ENCODE measurements at places on chromosomes 6 and 20.
A peak's percentile ranks its signal among the peaks of the same experiment; 100 is the strongest.

DNA sequence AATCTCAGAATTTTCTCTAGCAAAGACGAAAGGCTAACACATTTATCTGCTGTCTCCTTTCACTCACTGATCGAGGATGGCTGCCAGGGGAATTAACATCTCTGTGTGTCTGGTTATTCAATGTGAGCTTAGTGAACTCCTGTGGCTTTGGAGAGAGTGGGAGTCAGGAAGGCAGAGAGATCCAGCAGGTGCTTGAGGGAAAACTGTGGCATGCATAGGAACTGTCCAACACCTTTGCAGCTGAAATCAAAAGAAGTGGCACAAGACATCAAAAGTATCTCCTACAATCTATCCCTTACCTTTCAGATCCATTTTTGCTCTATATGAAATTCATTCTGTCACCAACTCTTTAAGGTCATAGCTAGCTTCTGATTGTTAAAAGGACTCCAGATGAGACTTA lies 11.8 kb upstream of the FAM184A start:
- DNase-seq, result no peak

DNA sequence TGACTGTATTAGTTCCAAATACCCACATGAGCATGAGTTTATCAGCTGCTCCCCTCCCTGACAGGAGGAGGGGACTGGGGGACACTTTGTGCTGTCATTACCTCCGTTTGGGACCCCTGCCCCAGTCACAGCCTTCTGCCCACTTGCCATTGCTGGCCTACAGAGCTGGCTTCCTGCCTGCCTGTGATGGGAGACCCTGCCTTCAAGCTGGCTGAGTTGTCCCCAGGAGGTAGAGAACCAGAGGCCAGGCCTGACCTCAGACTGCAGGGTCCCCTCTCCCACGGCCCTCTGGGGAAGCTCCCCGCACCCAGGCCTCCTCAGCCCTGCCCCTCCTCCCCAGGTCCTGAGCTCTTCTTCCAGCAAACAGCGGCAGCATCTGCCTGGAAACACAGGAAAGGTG lies 105.5 kb downstream of the JPH2 start:
- no peak for DNase-seq

DNA sequence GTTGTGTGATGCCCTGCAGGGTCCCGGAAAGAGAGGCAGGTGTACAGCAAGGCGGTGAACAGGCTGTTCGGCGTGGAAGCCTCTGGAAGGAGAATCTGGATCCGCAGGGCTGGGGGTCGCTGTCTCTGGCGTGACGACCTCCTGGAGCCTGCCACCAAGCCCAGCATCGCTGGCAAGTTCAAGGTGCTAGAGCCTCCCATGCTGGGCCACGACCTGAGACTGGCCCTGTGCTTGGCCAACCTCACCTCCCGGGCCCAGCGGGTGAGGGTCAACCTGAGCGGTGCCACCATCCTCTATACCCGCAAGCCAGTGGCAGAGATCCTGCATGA lies 36.5 kb downstream of the TGM6 start:
- no peak for DNase-seq

- no peak for DNase-seq
These were observed 265.0 kb downstream of the UTRN start for GRCh38 chr6:144549837-144550747.

DNA sequence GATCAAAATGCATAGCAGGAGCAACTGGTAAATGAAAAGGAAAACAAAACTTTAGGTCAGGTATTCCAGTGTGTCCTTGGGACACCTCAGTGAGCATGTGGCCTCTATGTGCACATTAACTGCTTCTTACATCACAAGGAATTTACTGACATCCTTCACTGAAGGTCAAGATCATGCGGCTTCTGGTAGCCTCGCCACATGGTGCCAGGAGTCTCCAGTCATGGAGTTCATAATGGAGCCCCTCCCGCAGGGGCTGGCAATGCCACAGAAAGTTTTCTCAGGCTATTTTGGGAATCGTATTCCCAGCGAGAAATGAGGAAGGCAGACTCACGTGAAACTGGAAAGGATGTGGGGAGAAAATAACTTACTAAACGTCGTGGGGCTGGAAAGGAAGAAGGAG lies 19.7 kb upstream of the SLC22A3 start:
- DNase-seq, result no peak

- peak; percentile 47 for DNase-seq
These were observed 15.8 kb upstream of the LIN28B start for GRCh38 chr6:104940893-104941728.

GRCh38 chr20:38146628-38147027 lies 18.4 kb downstream of the TGM2 start:
- no peak for DNase-seq

DNA sequence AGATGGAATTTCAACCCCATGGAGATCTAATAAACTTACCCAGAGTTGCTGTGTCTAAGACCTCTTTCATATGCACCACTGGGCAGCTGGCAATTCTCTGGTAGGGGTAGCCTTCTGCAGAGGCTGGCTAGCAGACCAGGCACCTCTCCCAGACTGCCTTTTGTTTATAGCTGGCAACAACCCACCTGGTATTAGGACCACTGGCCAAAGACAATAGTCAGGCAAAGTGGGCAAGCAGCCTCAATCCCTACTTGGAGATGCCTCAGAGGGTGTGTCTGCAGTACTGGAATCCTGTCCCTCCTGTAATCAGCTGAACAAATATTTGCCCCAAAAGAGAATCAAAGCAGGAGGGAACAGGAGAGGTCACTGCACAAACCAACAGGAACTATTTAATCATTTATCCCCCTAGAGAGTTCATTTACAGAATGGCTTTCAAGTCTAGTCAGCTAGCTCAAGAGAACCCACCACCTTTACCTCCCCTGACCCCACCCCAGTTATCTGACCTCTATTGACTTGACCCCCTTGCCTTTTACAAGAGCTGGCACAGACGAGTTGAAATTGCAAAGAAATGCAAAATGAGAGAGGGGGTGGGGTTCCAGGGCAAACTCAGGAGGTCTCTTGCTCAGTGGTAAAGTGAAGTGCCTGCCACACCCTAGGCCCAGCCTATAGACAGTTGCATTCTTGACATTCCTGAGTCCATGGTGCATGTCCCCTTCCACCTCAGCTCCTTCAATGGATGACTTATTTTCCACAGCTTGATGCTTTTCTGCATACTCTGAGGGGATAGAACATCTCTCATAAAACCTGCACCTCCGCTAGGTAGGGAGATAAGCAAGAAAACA lies 2.8 kb downstream of the BCL2L1 start:
- DNase-seq, result no peak

DNA sequence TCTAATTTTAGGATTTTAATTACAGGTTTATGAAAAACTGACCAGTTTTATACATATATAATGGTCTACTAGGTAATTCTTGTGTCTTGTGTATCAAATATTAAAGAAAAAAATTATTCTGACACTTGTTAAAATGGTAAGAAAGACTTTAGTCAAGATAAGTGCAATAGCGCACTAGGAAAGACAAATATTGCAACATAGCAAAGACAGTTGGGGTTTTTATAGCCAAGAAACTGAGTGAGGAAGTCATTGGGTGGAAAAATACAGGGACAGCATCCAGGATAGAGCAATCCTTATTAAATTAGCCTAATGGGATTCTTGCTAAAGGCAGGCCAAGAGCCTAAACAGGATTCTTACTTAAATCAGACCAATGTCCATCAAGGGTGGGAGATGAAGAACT lies 71.1 kb downstream of the ROS1 start:
- no peak for DNase-seq

- no peak for DNase-seq
These were observed 356.0 kb downstream of the HDGFL1 start for GRCh38 chr6:22925304-22925835.

DNA sequence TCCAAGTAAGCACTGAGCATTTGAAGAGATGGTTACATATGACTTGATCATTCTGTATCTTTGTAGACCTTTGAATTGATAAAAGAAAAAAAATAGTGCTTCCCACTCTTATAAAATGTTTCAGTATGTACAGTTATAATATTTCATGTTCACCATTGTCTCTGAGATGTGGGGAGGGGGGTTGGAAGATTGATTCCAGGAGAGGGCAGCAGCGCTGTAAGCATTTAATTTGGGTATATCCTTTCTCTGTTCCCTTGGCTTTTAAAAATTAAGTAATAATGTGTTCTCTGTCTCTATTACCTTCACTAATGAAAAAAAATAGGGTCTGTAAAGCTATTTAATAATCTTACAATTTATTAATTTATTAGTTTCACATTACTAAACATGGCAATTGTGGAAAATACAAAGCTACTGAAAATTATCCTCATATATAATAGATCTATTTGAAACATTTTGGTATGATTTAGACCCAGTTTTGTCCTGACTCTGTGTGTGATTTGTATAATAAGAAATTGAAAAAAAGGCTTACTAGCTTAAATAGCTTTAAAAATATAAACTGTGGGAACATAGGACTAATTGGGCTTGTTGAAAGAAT lies 341.2 kb downstream of the CDKAL1 start:
- DNase-seq, result peak; percentile 19

GRCh38 chr6:7224731-7225130 lies 88.3 kb downstream of the SSR1 start:
- no peak for DNase-seq

GRCh38 chr6:16043171-16044135 lies 85.4 kb upstream of the MYLIP start:
- DNase-seq, result no peak

GRCh38 chr6:98146656-98147055 lies 687.7 kb upstream of the POU3F2 start:
- DNase-seq, result no peak

DNA sequence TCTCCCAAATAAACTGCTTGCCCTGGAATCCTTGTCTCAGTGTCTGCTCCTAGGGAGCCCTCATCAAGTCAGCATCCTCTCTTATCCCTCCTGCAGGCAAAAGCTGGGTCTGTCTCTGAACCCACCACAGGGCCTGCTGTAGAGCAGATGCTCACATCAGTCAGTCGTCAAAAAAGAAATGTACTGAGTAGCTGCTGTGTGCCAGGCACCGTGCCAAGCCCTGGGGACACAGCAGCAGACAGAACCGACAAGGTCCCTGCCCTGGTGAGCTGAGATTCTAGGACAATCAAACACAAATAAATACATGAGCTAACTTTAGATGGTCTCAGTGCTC lies 68.5 kb downstream of the EYA2 start:
- no peak for DNase-seq

DNA sequence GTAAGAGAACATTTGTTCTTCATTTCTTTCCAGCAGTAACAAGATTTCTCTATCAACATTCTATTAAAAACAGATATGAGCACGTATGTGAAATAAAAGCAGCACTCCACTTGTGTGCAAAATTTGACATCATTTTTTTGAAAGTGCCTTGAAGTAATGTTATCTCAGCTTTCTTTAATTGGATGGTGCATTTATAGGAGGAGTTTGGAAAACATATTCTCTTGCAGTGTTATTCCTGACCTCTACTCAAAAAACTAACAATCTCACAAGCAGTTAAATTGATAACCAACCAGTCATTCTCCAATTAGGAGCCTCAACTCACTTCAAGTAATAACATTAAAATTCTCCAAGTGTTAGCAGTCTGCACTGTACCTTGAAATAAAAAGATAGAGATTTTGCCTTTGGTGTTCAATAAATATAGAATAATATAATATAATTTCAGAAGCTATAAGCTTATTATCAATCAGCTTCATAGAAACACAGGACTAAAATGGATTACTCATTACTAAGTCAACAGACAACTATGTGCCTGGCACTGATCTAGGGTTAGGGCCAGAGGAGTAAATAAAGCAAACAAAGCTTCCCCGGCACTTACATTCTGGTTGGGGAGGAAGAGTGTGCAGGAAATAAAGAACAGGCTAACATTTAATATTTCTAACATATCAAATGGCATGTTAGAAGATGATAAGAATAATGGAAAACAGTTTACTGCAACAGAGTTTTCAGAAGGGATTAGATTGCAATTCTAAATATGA lies 149.0 kb upstream of the SGK1 start:
- no peak for DNase-seq

DNA sequence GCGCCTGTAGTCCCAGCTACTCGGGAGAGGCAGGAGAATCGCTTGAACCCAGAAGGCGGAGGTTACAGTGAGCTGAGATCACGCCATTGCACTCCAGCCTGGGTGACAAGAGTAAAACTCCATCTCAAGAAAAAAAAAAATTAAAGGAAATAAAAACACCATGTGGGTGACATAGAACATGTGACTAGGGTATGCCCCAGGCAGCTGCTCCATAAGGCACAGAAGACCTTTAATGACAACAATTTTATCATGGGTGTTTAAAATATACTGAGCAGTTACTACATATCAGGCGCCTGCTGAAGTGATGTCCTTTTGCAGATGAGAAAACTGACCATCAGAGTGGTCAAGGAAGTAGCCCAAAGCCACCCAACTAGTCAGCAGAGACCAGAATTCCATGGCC lies 8.0 kb downstream of the PEDS1 start:
- DNase-seq, result no peak

- DNase-seq, result no peak
These were observed 171.4 kb upstream of the MCHR2 start for GRCh38 chr6:100165442-100165841.

DNA sequence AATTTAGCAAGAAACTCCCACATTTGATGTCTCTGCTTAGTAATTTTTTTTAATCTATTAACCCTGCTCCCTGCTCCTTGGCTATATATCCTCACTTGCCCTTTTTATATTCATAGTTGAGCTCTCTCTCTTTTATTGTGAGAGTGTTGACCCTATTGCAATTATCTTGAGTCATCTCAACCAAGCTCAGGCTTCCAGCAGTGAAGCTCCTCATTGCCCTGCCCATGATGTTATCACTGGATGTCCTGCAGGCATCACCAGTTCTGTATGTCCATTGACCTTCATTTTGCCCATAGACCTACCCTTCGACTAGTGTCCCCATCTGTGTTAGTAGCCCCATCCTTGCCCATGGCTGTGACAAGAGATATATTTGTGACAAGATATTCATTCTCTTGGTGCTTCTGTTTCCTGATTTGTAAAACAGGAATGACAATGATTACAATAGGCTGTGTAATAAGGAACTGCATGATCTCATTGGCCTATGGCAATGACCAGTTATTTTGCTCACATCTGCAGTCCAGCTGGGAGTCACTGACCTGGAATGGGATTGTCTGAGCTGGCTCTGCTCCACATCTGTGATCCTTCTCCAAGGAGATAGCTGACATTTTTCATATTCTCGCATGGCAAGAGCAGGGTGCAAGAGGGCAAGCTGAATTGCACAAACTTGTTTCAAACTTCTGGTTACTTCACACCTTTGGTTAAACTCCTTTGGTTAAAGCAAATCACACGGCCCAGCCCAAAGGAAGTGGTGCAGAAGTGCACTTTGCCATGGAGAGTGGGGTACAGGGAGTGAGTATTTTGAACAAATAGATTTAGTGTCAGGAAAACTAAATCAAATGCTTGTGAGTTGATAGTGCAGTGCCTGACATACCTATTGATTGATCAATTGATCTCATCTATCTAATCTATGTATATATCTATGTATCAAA lies 47.7 kb upstream of the CST5 start:
- no peak for DNase-seq

DNA sequence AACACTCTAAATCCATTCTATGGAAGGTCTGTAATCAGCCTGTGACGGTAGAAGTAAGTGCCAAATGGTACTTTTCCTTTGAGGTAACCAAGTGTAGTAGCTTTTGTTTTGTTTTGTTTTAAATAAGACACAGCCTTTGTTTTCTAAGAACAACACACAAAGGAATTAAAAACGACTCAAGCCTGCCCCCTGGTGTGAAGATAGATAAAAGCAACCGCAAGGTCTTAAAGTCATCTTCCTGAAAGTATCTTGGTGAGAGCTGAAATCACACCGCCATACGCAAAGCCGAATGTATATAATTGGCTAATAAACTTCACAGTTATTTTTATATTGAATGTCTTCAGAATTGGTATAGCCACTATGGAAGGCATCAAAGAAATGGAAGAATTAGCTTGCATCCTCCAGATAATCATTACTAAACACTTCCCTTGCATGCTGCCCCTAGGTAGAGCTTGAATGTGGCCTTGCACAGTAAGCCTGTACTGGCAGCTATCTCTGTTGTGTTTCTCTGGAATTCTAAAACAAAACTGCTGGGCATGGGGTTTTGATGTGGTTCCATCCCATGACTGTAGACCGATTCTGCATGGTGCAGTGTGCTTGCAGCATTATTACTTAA lies 95.6 kb downstream of the LAMP5 start:
- peak; percentile 74 for DNase-seq

Data from umbilical cord (tissue), 2 donors.